ENCODE measurements at places on chromosomes 2 and 18.

DNA sequence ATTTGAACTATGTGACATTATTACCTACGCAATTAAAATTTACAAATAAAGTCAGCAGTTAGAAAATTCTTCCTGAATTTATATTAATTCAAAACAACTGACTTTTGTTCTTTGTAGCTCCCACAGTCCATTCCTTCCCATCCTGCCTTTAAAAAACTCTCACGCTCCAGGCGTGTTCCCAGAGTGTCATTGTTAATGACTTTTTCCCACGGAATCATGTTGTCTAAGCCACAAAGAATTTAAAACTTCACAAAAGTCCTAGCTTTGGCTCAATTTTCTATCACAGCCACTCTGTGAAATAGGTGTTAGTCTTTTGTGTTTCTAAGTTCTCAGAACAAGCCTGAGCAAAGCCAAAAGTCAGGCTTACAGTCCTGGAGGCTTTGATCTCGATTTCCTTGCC, 26.5 kb downstream of the SLC1A4 start:
- no peak for DNase-seq

DNA sequence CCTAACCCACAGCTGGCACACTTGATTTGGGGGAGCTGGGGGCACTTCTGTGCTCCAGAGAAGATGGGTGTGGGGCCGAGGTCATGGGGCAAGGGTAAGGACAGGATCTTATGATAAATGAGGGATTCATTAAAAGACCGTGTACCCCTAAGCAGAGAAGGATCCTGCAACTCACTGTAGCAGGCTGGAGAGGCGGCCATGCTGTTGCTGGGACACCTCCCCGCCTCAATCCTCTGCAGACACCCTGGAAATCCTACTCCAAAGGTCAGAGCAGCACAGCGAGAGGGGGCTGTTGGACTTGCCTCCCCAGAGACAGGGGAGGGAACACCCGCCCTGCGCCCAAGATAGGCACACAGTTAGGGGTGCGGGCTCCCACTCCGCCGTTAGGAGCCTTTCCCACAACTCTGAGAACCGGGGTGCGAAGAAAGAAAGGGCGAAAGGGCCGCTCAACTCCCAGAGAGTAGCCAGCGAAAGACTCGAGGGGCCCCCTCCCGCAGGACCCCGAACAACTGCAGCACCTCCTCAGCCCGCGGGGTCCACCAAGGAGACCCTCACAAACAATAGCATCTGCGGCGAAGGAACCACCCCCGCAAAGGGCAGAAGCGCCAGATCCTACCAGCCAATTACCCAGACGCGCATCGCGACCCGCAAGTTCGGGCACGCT, 1.4 kb downstream of the PARD6G start:
- peak; percentile 6 for DNase-seq

DNA sequence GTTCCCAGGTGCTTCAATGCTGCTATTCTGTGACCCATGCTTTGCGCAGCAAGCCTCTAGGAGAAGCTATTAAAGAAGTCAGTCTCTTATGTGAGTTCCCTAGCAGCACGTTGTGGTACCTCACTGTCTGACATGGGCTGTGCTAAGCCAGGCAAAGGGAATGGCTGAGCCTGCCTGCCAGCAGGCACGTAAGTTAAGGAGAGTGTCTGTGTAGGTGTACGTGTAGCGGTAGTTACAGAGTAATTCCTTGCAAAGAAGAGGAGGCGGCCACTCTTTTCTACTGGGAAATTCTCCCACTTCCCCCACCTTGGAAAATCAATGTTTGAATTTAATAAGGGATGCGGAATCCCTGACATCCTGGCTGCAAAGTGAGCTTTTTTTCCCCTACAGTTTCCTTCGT, 123.5 kb upstream of the LYPD1 start:
- DNase-seq, result no peak

DNA sequence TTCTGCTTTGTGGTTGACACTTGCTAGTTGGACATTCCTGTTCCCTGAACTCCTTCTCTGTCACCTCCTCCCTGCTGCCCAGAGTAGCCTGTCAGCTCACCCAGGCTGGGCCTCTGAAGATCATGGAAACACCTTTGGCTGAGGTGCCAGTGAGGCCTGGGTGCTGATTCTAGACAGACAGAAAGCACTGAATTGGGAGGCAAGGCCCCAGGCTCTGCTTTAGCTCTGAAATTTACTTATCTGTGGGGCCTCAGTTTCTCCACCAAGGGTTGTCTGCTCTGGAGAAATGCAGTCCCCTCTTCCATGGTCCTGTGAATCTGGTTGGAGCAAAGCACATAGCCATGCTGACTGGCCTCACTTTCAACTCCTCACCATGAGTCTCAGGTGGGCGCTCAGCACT, 104.6 kb upstream of the SIX3 start:
- no peak for DNase-seq

GRCh38 chr2:205733648-205734047, 51.3 kb downstream of the NRP2 start:
- peak; percentile 59 for DNase-seq

- no peak for DNase-seq
These were observed 1.6 kb upstream of the ARHGEF33 start for GRCh38 chr2:38887902-38888554.

GRCh38 chr2:23563673-23564614, 179.0 kb downstream of the KLHL29 start:
- peak; percentile 13 for DNase-seq

DNA sequence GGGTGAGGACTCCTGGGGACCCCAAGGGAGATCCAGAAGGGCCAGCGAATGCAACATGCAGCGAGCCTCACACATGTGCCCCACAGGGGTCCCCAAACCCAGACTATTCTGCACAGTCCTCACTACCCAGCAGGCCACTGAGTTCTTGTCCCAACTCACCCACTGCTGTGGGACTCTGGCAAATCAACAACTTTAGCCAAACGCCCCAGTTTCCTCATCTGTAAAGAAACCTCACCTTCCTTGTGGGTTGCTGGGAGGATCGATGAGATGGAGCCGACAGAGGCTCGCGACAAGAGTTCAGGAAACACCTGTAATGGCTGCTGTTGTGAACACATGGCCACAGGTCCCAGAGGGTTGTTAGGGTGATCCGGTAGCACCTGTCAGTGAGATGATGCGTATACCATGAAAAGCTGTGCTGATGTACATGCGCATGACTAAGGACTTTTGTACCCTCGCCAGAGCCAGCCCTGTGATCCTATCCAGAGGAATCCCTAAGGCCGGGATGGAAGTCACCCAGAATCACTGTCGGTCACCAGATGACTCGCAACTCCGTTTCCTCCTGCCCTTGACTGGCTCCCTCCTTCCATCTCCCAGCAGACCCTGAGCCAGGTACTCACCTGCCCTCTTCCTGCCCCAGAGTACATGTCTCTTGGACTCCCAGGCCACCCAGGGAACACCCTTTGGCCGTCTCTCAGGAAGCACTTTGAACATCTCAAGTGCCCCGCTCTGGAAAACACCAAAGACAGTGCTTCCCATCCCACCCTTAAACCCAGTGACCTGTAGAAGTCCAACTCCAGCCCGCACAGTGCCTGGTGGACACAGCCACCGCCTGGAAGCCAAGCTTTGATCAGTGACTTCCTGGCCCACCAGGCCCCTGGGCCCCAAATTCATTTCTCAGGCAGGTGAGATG, 103.3 kb upstream of the ID2 start:
- DNase-seq, result peak; percentile 52

DNA sequence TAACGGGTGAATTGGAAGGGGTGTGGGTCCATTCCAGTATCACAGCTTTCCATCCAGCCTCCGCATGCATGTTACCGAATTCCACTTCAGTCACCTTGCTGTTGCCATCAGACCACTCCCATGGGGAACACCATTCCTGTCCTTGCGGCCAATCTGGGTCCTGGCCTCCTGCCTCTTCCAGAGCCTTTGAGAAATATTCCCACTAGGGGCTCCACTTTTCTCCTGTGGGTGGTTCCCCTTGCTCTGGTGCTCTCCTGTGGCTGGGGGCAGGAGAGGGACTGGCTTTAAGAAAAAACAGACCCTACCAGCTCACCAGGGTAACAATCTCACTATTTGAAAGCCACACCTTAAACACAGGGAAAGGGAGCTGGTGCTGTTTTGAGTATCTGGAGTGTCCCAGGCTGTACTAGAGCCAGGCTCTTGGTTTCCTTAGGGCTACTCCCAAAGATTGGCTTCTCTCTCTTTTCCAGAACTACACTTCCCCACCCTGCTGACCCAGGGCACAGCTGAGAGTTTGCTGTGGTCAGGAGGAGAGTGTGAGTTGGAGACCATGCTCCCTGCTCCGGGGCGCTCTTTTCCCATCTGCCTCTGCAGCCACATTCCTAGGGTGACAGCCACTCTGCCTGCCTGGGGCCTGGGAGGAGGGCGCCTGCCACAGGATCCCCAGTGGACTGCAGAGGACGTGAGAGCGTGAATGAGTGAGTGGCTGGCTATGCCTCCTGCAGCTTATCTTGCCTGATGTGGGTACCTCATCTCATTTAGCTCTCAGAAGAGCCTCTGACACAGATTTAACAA, 460.8 kb upstream of the HS6ST1 start:
- DNase-seq, result no peak

GRCh38 chr2:100865816-100866460, 46.0 kb downstream of the NPAS2 start:
- DNase-seq, result no peak

DNA sequence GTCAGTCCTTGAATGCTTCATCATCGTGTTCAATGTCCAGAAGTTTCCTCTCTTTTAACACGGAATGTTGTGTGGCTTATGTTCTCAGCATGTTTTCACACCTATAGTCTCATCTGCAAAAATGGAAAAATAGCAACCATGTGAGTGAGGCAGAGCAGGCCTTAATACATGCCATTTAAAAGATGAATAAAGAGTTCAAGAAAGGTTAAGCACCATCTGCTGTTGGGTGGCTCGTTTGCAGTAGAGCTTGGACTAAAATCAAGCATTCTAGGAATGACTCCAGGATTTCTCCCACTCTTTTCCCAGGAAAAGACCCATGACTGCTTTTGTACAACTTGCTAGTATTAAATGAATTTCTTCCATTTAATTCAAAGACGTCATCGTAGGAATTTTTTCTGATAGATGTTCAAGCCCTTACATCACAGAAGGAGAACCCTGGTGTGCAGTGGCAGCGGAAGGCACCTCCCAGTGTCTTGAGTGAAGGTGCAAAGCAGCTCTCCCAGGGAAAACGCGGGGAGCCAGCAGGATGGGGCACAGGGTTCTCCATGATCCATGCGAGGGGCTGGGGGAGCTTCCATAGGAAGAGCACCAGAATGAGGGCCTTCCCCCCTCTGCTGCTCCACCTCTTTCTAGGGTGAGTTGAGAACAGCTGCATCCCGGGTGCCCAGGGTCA, 9.6 kb downstream of the DCDC2C start:
- DNase-seq, result peak; percentile 39

DNA sequence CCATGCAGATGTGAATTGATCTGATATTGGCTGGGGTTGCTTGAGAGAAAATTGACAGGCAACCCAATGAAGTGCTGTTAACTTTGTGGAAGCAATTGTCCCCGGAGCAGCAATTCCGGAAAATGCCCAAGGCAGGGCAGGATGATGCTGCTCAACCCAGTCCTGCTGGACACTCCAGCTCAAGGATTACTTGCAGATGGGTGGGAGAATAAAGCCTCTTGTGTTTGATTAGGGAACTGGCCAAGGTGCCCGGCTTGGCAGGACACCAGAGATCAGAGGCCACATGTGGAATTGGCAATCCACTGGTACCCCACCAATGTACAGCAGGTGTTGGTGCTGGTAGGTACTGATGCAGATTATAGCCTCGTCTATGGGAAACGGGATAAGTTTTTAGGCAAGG, 12.3 kb upstream of the C2orf42 start:
- DNase-seq, result no peak

Data from NCI-H2171 treated with DMSO at 0.1 percent for 48 hours (cell line).